ENCODE measurements at places on chromosomes 11 and 22.

- DNase-seq = no peak
Measured at GRCh38 chr11:78857688-78858087, 283.0 kb upstream of the NARS2 start.

DNA sequence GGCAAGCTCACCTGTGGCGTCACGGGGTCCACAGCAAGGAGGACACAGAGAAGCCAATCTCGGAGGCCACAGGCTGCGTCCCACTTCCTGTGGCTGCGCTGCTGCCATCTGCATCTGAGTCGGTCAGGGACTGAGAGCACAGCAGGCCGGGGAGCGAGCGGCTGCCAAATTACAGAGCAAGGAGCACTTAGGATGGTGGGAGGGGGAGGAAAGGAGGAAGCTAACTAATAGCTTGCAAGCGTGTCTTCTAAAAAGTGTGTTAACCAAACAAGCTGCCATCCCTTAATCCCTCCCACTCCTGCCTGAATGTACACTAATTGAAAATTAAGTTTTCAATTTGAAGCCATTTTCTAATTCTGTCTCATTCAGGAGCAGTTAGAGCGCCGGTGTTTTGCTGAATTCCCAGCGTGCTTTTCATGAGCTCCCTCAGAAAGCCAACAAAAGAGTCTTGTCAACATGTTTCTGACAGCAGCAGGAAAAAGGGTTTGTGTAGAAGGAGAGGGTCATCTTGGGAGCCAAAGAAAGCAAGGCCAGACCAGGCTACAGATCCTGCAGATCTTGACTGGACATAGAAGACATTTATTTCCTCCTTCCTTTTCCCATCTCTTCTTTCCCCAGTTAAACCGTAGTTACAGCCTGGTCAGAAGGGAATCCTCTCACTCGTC, 42.4 kb upstream of the API5 start:
- DNase-seq = no peak

DNA sequence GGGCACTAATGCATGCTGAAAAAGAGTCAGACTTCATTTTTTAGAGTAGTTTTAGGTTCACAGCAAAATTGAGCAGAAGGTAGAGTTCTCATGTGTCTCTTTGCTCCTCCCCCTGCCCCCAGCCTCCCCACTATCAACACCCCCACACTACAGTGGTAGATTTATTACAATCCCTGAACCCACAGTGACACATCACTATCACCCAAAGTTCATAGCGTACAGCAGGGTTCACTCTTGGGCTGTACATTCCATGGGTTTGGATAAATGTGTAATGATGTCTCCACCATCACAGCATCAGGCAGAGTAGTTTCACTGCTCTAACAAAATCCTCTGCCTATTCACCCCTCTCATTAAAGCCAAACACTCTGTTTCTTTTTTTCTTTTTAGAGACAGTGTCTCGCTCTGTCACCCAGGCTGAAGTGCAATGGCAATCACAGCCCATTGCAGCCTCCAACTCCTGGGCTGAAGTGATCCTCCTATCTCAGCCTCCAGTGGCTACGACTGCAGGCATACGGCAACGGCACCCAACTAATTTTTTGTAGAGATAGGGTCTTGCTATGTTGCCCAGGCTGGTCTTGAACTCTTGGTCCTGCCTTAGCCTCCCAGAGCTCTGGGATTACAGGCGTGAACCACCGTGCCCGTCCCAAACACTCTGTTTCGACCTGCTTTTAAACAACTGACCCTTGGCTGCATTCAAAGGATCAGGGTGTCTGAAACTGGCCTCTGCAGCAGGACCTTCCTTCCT, 4.1 kb downstream of the BEST1 start:
- DNase-seq = no peak

DNA sequence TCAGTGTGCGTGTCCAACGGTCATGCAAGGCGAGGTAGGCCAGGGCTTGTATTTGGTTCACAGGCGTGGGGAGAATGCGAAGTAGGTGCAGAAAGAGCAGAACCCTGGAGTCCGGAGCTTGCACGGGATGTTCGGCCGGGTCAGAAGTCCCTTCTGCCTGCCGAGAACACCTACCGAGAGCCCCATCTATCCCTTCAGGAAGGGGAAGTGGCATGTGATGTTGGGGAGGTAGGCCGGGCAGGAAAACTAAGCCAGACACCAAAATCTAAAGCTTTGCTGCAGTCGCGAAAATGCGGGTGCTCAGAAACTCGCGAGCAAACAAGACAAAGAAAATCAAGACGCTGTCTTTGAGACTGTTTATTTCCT, 435 bp upstream of the TAF6L start:
- no peak for DNase-seq

DNA sequence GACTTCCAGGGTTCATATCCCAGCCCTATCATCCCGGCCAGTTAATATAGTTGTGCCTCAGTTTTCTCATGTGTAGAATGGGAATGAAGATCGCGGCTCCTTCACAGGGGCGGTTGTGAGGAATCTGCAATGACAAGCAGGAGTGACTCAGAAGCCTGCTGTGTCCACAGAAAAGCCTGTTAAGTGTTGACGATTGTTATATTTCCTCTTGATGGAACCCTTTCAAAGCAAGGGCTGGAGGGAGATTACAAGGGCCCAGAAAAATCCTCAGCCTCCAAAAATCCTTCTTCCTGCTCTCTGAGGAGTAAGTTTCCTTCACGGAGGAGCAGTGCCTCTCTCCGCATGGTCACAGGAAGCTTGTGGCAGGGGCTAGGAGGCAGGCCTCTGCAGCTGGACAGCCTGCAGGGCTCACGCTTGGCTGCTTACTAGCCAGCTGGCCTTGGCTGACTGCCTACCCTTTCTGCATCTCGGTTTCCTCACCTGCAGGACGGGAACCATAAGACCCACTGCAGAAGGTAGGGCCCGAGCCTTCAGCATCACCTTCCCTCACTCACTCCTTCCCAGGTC, 63.4 kb downstream of the CACNG2 start:
- no peak for DNase-seq

DNA sequence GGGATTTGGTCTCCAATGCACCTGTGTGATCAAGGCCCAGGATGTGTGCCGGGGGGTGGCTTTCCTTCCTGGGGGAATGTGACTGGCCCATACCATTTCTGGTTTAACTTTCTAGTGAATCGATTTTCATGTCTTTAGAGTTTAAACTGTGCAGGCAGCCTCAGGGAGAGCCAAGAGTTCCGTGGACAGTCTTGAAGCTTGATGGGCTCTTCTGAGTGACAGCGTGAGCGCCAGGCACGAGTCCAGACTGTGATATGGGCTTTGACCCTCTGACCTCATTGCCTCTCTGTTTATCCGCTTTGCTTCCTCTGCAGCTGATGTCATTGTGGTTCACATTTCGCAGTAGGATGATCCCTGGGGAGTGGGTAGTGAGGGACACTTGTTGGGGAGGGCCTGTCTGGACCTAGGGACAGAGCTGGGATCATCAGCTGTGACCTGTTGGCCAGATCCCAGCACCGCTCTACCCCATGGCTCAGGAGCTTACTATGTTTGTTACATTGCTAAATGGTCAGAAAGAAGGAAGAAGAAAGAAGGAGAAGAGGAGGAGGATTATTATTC, 80.6 kb upstream of the CLDN5 start:
- no peak for DNase-seq

GRCh38 chr11:59254286-59254685, 41.6 kb upstream of the MPEG1 start:
- DNase-seq = no peak

- DNase-seq = no peak
Measured at GRCh38 chr22:49450498-49450897, 377.2 kb downstream of the BRD1 start.

DNA sequence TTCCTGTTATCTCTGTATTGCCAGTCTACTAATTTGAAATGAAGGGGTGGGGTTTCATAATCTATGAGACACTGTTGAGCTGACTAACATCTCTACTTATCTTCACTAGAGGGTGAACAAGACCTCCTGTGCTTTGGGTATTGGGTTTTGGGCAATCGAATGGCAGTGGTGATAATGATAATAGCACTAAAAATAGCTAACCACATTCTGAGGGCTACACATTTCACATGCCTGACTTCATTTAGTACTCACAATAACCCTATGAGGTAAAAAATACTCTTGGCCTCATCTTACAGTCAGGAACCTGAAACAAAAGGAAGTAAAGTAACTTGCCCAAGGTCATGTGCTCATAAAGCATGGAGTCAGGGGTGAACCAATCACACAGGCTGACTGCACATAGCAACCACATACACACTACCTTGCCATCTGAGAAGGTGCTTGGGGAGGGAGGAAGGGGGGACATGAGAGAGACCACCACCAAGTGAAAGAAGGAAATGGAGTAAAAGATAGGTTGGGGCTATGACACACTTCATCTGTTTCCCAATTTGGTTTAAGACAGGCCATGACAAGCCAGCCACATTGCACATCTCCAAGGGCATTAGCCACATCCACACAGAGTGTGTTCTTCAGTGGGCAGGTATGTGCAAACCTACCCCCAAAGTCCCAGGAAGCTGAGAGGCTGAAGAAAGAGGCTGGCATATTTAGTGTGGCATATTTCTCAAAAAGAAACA, 387.6 kb upstream of the DDI1 start:
- no peak for DNase-seq

- DNase-seq = no peak
Measured at GRCh38 chr11:77517226-77517625, 43.3 kb upstream of the PAK1 start.

GRCh38 chr22:44360668-44361381, 48.1 kb upstream of the SHISAL1 start:
- DNase-seq = no peak

DNA sequence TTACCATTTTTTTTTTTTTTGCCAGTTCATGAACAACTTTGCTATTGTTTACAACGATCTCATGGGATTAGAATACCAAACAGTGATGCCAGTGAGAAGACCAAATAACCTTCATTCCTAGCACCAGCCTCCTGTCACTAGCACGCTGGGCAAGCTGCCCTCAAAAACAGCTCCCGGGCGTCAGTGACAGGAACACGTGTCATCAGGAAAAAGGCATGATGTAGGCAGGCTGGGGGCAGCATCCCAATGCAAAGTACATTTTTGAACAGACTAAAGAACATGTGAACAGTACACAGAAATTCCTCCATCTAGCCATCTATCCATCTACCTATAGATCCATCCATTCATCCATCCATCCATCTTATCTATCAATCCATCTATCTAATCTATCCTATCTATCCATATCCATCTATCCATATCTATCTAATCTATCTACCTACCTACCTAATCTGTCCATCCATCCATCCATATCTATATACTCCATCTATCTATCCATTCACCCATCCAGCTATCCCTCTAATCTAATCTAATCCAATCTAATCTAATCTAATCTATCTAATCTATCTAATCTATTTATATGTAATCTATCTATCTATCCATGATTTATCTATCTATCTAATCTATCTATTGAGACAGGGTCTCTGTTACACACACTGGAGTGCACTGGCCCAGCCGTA, 378.5 kb downstream of the SHANK2 start:
- no peak for DNase-seq

DNA sequence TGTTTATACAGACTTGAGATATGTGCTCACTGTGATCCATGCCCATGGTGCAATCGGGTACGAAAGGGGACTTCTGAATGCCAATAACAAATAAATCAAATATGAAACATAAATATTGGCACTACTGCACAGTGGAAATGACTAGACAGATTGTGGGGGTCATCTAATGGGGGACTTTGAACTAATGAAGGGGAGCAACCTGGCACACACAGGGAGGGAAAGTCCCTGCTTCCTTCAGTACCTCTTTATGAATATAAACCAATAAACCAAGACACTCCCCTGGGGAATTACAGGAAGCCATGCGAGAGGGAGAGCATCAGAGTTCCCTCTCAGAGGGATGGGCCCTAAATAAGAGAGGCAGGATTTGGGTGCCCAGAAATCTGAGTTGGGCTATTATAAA, 21.1 kb downstream of the MIF start:
- DNase-seq = no peak

- no peak for DNase-seq
Measured at GRCh38 chr11:74487875-74488274, 5.6 kb downstream of the LIPT2 start.

- DNase-seq = no peak
Measured at GRCh38 chr22:37991731-37992442, 7.5 kb upstream of the SOX10 start.

DNA sequence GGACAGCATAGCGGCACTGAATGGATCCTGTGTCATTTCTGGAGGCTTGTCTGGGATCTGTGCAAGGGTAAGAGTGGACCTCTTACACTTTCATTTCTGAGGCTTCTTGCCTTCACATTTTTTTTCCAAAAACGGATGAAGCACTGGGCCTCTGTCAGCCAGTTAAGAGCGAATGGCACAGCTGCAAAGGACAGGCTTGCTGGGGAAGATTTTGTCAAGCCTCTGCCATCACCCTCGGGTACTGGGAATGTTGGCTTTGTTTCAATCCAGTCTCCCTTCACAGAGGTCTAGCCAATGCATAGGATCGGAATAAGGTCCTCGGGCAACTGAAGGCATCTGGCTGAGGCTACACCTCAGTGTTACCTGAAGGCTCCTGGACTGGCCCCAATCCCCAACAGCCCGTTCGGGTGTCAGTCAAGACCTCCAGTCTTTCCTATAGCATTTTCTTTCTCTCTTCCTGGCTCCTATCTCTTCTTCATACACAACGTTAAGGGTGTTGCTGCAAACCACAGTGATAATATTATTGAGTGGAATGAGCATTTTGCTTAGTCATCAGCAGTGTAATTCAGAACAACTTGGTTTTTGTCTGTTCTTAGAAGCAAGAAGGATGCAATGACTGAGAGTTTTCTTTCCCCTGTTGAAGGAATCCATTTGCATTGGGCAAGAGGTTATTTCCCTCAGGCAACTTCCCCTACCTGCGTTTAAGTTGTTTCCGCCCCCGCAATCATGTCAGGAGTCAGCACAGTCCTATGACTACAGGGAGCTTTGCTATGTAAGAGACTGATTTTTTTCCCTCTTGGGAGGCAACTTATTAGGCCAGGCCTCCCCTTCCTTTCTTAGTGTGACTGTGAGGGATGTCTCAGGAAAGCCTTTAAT, 22.8 kb downstream of the NPAT start:
- no peak for DNase-seq

DNA sequence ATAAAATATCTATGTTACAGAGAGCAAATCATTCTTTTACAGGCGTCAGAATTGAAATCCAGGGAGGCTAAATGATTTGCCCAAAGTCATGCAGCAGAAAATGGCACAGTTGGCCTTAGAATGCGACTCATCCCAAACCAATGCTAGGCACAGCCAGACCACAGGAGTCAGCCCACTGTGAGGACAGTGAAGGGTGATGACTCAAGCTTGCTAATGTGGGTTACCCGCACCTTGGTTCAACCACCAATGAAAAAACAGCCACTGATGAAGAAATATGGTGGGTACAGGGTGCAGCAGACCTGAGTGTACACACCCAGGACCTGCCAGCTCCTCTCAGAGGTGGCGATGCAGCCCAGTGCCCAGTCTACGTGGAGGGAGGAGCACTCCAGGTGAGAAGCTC, 89.7 kb downstream of the ZC3H12C start:
- DNase-seq = no peak

GRCh38 chr11:57500926-57501325, 14.6 kb downstream of the SLC43A1 start:
- DNase-seq = no peak
